ENCODE measurements at places on chromosomes 5 and 9. TPM values are rescaled to one million over a fixed set of nuclear protein-coding genes. Genes with fewer than 3 reads are reported as not detected.

- no peak for DNase-seq
Measured at GRCh38 chr5:159453209-159453608, 122.9 kb upstream of the IL12B start.

GRCh38 chr5:136418301-136418700, 53.0 kb upstream of the TRPC7 start:
- DNase-seq, result no peak

DNA sequence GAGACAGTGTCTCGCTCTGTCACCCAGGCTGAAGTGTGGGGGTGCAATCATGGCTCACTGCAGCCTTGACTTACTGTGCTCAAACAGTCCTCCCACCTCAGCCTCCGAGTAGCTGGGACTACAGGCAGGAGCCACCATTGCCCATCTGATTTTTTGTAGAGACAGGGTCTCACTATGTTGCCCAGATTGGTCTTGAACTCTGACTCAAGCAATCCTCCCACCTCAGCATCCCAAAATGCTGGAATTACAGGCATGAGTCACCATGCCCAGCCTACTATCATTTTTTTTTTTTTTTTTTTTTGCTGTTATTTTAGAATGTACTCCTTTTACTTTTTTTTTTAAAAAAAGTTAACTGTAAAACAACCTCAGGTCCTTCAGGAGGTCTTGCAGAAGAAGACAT, 449.0 kb downstream of the CCDC171 start:
- no peak for DNase-seq

- no peak for DNase-seq
Measured at GRCh38 chr5:123628860-123629544, 117.0 kb downstream of the CSNK1G3 start.

DNA sequence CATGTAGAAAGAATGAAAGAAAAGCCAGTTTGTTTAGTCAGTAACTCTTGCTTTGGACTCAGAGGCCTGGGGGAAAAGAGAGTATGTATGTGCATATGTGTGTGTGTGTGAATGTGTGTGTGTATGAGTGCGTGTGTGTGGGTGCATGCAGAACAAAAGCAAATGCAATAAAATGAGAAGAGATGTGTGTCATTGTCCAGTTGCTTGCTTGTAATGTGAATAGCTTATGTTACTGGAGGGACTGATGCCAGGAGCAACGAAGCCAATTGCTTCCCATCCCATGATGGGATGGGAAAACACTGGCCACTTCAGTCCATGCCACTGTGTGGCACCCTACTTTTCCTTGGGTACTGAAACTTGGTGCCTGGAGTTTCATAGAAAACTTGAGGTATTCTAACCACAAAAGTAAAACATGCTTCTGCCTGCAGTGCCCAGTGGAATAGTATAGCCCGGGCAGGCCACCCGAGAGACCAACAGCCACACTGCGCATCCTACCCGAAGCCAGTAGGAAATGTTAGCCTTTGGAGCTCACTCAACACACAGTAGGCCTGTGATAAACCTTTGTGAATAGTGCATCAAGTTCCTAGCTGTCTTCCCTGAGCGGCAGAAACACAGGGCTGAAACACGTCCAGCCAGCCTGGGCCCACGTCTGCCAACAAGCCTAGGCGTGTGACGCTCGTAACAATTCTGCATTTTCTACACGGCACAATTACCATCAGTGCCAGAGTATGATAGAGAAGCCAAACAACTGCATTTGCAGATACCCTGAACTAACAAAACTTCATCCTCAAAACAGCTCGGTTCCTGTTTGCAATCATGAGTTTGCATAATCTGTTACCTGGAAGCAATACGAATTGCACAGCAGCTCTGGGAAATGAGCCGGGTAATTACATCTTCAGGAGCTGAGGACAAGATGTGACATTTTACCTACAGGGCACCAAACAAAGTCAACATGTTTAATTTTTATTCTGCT, 198.1 kb downstream of the SYK start:
- no peak for DNase-seq

Gene RETREG1
- 67.3 TPM for total RNA-seq

Gene LHX3
- total RNA-seq, result not detected

Gene SLC1A1
- total RNA-seq, result 0.26 TPM

All from T-cell (primary cell).